ENCODE measurements at places on chromosomes 1 and 21.

GRCh38 chr21:30153697-30154340, 12.8 kb downstream of the CLDN17 start:
- no peak for DNase-seq

DNA sequence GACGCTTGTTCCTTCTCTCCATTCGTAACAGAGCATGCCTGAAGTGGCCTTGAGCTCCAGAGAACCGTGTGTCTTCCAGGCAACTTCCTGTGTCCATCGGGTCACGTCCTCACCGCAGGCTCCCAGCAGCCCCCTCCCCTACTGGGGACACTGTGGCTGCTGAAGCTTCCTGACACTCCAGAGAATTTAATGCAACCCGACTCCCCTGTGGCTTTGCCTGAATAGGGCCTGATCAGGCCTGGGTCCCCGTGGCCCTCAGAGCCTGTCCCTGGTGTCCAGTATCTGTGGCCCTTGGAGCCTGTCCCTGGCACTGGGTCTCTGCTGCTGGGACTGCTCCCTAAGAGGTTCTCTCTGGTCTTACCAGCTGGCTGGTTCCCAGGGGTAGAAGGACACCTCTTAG, 219.7 kb upstream of the VAMP3 start:
- DNase-seq, result no peak

DNA sequence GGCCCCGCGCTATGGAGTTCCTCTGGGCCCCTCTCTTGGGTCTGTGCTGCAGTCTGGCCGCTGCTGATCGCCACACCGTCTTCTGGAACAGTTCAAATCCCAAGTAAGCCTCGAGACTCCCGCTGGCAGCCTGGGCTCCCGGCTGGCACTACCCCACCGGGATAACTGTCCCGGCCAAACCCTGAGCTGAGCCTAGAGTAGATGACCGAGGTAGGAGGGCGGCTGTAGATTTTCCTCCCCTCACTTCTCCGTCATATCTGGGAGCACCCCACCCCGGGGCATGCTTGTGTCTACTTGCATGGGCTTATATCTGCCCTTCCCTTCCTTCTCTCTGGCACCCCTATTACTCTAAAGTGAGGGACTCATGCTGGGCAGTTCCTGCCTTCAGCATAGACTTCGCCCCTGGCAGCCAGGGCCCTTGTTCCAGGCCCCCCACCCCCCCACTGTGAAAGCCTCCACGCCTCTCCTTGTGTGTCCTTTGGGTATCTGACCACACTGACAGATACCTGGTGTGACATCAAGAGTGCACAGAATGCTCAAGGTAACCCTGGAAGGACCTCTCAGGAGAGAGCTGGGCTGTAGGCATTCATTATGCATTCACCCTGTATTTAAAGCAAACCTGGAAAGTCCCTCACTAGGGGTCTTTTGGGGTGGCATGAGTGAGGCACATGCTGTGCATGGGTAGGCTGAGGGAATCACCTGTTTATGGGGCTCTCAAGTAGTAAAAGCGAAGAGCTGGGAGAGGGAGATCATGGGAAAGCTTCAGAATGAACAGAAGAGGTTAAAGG, 485 bp downstream of the EFNA1 start:
- no peak for DNase-seq

DNA sequence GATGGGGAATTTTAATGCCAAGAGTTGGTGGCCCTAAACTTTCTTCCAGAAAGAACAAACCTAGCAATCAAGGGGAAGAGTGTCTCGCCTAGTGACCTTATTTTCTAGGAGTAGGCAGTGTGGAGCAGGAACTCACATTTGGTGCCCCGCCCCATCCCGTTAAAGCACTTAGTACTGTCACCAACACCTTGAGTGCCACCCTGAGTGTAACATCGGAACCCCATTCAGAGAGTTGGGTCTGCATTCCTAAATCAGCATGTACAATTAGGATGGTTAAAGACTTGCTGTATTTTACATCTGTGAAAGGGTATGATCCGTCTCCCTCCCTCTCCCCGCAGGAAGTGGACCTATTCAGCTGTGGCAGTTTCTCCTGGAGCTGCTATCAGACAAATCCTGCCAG, 15.5 kb downstream of the ETS2 start:
- no peak for DNase-seq

- DNase-seq, result no peak
These were observed 296.2 kb upstream of the VAMP3 start for GRCh38 chr1:7474786-7475502.

DNA sequence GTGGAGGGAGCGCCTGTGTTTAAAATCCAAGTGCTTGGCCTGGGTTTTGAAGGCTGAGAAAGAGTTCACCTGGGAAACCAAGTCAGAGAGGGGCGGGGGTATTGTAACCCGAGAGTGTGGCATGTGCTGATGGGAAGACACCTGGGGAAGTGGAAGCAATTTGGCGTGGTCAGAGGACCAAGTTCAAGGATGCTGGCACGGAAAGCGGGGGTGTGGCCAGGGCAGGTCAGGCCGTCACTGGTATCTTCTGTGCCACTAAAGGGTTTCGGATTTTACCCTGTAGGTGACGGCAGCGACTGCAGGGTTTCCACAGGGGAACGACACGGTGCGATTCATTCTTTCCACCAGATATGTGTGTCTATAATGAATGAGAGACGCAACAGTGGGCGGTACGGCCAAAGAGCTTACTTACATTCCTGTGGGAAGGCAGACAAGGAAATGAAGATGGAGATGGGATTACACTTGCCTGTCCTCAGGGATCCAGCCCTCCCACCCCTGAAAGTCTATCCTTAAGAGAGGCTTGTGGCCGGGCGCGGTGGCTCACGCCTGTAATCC, 31.3 kb downstream of the CA6 start:
- DNase-seq, result no peak

- DNase-seq, result no peak
These were observed 42.3 kb downstream of the LHX4 start for GRCh38 chr1:180272395-180272794.

DNA sequence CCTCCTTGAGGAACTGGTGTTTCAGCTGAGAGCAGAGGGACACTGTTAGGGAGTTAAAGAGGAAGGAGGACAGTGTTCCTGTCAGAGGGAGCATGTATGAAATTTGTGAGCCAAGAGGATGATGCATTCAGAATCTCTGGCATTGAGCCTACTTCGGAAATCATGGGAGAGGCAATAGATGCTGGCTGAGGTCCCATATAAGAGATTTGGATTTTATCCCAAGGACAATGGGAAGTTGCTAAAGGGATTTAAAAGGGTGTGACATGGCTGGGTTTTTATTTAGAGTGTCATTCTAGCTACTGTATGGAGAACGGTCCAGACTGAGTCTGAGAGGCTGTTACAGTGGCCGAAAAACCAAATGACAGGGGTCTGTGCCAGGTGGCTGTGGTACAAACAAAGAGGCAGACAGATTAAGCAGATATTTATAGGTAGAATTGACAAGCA, 403.2 kb upstream of the B3GALT2 start:
- no peak for DNase-seq

DNA sequence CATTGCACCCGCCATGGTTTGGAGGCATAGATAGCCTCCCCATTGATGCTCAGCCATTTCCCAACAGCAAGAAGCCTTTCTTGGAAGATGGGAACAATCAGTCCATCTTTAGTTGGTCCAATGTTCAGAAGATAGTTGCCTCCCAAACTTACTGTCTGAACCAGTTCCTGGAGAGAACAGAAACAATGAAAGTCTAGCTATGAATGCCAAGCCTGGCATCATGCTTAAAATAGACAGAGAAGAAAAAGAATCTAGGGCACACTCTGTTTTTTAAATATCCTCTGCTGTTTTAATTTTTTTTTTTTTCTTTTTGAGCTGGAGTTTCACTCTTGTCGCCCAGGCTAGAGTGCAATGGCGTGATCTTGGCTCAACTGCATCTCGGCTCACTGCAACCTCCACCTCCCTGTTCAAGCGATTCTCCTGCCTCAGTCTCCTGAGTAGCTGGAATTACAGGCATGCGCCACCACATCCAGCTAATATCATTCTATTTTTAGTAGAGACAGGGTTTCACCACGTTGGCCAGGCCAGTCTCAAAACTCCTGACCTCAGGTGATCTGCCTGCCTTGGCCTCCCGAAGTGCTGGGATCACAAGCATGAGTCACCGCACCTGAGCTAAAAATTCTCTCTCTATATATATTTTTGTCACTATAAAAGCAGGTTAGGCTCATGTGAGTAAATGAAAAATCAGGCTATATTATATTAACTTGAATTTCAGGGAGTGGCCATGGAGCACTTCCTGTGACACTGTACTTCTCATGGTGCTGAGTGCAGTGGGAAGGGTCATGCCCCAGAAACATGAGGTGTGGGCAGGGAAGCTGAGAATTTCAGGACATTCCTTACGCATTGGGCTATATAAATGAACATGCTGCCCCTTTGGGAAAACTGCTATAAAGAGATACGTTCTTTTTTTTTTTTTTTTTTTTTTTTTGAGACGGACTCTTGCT, 19.1 kb downstream of the FUCA1 start:
- no peak for DNase-seq

DNA sequence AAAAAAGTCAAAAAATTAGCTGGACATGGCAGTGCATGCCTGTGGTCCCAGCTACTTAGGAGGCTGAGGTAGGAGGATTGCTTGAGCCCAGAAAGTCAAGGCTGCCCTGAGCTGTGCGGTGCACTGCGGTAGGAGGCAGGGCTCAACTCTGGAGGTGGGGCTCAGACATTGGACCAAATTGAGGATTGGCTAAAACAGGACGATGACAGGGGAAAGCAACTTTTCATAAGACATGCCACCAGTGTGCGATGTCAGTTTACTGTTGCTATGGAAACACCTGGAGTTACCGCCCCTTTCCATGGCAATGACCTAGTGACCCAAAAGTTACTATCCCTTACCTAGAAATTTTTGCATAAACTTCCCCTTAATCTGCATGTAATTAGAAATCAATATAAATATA, 85.3 kb downstream of the DISP3 start:
- no peak for DNase-seq

- no peak for DNase-seq
These were observed 37.9 kb downstream of the CDK18 start for GRCh38 chr1:205542367-205542766.

- no peak for DNase-seq
These were observed 10.4 kb downstream of the DLGAP3 start for GRCh38 chr1:34918977-34919561.

DNA sequence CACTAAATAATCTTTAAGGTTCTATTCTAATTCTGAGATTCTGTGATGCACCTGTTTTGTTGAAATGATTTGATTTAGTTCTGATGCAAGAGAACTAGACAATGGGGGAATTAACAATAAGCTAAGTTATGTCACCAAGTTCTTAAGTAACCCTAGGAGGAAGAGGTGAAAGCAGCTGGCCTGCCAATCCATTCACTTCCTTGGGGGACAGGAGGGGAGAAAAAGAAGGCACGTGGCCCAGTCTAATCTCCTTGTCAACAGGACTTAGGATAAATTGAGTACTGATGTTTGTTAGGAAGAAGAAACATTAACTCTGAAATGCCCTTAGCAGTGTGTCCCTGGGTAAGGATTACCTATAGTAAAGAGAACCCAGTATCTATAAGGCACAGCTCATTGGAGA, 36.9 kb downstream of the TLCD4 start:
- DNase-seq, result no peak

DNA sequence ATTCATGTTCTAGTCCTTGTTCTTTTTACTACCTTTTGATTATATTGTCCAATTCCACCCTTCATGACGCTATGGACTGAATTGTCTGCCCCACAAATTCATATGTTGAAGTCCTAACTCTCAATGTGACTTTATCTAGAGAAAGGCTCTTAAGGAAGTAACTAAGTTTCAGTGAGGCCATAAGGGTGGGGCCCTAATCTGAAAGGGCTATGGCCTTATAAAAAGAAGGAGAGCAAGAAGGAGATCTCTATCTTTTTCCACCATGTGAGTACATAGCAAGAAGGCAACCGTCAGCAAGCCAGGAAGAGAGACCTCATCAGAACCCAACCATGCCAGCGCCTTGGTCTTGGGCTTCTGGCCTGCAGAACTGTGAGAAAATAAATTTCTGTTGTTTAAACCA, 95.9 kb downstream of the HIVEP3 start:
- DNase-seq, result no peak

GRCh38 chr1:214285610-214286440, 4.9 kb downstream of the SMYD2 start:
- no peak for DNase-seq

DNA sequence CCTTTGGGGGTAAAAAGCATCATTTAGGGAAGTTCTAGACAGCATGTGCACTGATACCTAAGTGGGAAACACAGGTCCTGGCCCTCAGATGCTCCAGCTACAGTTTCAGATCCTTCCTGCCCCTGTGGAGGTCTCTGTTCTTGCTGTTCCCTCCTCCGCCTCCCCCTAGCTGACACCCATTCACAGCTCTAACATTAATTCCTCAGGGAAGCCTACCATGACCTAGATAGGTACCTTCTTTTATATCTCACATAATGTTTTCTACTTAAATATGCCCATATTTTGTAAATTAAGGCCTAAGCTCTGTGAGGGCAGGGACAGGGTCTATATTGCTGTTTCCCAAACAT, 11.3 kb downstream of the TSPAN2 start:
- no peak for DNase-seq

- DNase-seq, result no peak
These were observed 5.3 kb downstream of the IVNS1ABP start for GRCh38 chr1:185311589-185312225.

DNA sequence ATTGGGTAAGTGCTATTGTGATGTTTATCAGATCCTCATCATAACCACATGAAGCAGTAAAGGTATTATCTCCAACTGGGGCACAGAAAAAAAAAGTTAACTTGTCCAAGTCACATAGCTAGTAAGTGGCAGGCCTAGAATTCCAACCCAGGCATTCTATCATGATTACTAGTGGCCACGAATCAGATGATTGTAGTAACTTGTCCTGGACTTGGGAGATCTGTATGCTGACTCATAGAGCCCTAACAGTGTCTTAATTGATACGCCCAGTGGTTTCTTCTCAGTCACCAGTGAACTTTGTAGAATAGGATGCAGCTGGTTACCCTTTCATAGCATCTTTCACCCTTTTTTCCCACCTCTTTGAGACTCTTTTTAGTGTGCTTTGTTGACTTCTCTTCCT, 91.1 kb upstream of the UBE2U start:
- no peak for DNase-seq

DNA sequence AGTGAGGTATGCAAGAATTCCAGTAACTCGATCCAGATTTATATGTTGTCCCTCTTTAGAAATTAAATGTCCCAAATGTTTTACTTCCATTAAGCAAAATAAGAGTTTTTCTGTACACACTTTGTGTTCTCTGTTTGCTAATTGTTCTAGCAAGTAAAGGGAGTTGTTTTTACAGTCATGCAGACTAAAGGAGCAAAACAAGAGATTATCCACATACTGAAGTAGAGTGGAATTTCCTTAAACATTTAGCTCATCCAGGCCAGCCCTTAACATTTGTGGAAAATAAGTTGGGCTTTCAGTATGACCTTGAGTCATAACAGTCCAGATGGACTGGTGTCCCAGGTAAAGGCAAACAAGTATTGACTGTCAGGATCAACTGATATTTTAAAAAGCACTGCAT, 44.1 kb upstream of the TINAGL1 start:
- DNase-seq, result no peak

- no peak for DNase-seq
These were observed 19.1 kb downstream of the MARCKSL1 start for GRCh38 chr1:32316903-32317277.

DNA sequence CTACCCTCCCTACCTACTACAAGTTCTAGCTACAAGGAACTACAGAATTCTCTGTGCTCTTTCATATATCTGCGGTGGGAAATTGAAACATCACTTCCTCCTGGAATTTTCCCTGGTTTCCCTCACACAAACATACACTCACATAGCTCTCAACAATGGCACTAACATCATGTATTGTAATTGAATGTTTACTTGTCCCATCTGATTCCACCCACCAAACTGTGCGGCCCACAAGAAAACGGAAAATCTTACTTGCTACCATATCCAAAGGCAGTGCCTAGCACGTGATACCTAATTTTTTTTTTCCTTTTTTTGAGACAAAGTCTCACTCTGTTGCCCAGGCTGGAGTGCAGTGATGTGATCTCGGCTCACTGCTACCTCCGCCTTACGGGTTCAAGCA, 33.9 kb downstream of the NDC1 start:
- DNase-seq, result no peak

Data from cortex of kidney (tissue), 1 donor.